Activated CD8-positive, alpha-beta T cell treated with anti-CD3 and anti-CD28 coated beads, Interleukin-2, amount 10 ng/mL, durations not matched to agents 7 days and 5 days (primary cell): ENCODE measurements at places on chromosomes 12 and 14.
A peak's percentile ranks its signal among the peaks of the same experiment; 100 is the strongest.

- peaks cover 35% of the 10 kb centered on the region for H3K4me1 ChIP-seq
- H3K4me3 ChIP-seq: peak overlapping the region; percentile 94
- peak overlapping the region; percentile 89 for H3K27ac ChIP-seq
- DNase-seq: no peak
- H3K27me3 ChIP-seq: no peaks in the 10 kb centered on the region
Measured at GRCh38 chr14:61323970-61324369, 2.6 kb downstream of the PRKCH start.

GRCh38 chr12:111578276-111578970 is 20.7 kb downstream of the ATXN2 start:
- no peak overlapping the region for H3K27ac ChIP-seq
- no peak for DNase-seq

- H3K27ac ChIP-seq: no peak overlapping the region
- H3K4me1 ChIP-seq: no peaks in the 10 kb centered on the region
- no peaks in the 10 kb centered on the region for H3K36me3 ChIP-seq
- DNase-seq: no peak
- H3K4me3 ChIP-seq: no peak overlapping the region
Measured at GRCh38 chr12:127257366-127257935, 1009.5 kb upstream of the TMEM132C start.

DNA sequence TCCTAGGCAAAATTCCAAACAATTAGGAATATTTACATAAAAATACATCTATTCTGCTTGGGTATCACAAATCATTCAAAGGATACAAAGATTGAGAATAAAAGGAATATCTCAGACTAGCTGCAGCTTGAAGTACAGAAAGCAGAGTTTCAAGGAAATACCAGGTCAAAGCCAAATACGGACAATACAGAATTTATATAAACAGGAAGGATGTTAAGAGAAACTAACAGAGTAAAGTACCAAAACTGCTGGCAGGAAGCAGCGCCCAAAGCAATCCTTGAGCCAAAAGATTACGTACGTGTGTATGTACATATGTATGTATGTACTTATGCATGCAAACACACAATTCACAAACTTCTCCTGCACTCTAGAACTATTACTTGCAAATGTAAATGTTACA is 86.6 kb downstream of the PPP1R12A start:
- peaks cover 46% of the 10 kb centered on the region for H3K36me3 ChIP-seq
- no peaks in the 10 kb centered on the region for H3K27me3 ChIP-seq
- no peak overlapping the region for H3K4me3 ChIP-seq
- DNase-seq: peak; percentile 25
- H3K4me1 ChIP-seq: peaks cover 30% of the 10 kb centered on the region
- H3K27ac ChIP-seq: no peak overlapping the region

GRCh38 chr14:102333390-102333789 is 13.8 kb downstream of the ZNF839 start:
- peaks cover 26% of the 10 kb centered on the region for H3K36me3 ChIP-seq
- no peaks in the 10 kb centered on the region for H3K27me3 ChIP-seq
- no peak overlapping the region for H3K4me3 ChIP-seq
- no peak for DNase-seq

DNA sequence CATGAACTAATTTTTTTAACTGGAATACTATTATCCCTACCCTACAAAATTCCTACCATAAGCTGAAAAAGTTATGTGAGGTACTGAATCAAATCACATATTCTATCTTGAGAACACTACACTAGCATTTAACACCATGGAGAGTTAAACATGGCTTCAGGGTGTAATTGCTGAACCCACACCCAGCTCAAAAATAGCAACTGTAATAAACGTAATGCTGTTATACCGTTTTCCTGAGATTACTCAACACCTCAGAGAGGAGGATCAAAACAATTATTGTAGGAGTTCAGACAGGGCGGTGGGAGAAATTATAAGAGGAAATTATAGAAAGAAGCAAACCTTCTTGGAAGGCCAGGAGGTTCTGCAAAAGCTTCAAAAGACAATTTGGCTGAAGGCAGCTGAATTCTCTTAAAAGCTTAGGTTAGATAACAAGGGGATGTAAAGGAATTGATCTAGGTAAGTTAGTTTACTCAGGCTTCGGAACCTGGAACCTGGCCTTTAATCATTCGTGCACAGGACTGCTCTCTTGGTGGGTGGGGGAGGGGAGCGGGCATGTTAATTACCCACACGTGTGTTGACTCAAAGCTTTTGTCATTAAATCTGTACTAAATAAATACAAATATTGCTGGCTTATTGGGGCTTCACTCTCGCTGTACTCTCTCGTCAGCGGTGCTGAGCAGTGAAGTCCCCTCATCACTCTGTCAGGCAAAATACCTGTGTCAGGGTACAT is 12.1 kb upstream of the IPO8 start:
- H3K36me3 ChIP-seq: peaks cover 7% of the 10 kb centered on the region
- no peak for DNase-seq
- H3K4me1 ChIP-seq: no peaks in the 10 kb centered on the region
- no peaks in the 10 kb centered on the region for H3K27me3 ChIP-seq
- no peak overlapping the region for H3K4me3 ChIP-seq

DNA sequence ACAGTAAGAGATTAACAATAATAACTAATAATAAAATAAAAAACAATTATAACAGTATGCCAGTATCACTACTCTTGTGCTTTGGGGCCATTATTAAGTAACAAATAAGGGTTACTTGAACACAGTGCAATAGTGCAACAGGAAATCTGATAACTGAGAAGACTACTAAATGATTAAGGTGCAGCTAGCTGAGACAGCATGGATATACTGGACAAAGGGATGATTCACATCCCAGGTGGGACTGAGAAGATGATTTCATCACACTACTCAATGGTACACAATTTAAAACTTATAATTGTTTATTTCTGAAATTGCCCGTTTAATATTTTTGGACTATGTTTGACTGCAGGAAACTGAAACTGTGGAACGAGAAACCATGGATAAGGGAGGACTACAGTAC is 168.6 kb upstream of the ABCD2 start:
- H3K36me3 ChIP-seq: no peaks in the 10 kb centered on the region
- no peaks in the 10 kb centered on the region for H3K4me1 ChIP-seq
- H3K4me3 ChIP-seq: no peak overlapping the region
- H3K27ac ChIP-seq: no peak overlapping the region
- DNase-seq: no peak

DNA sequence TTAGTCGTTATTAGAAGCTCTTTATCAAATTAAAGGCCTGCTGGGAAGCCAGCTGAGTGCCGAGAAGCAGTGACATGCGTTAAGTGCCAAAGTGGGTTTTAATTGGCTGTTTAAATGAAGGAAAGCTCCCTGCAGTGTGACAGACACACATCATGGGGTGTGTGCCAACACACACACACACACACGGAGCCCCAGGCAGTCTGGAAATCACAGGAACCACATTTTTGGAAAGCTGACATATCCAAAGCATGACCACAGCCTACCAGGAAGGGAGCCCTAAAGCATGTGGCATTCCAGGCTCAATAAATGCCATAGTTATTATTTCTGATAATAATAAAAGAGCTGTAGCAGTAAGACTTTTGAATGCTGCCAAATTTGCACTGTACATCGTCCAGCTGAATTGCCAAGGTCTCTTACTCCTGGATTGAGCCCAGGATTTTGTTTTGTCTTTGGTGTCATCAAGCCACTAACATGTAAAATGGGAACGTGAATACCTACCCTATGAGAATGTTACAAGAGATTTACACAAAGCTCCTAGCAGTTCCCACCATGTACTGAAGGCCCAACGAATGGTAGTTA is 135.1 kb downstream of the TMEM30B start:
- H3K27me3 ChIP-seq: peaks cover 3% of the 10 kb centered on the region
- H3K36me3 ChIP-seq: no peaks in the 10 kb centered on the region
- H3K27ac ChIP-seq: no peak overlapping the region

DNA sequence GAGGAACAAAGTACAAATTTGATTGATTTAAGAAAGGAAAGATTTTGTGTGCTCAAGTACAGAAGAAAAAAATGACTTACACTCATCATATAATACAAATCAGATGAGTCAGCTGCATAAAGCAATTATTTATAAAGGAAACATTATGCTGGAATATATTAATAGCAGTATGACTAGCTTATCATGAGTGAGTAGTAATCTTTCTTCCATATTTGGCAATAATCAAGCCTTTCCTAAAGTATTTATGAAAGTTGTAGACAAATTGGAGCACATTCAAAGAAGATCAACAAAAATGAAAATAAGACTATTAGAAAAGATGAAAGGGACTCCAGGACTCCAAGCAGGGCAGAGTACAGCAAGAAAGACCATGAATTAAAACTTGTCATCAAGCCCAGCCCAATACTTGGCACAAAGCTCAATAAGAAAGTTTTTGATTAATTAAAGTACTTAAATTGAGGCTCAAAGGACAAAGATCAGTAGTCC is 32.8 kb downstream of the CCER1 start:
- no peak overlapping the region for H3K4me3 ChIP-seq
- no peaks in the 10 kb centered on the region for H3K36me3 ChIP-seq
- H3K27ac ChIP-seq: no peak overlapping the region
- DNase-seq: no peak
- no peaks in the 10 kb centered on the region for H3K27me3 ChIP-seq
- no peaks in the 10 kb centered on the region for H3K4me1 ChIP-seq

DNA sequence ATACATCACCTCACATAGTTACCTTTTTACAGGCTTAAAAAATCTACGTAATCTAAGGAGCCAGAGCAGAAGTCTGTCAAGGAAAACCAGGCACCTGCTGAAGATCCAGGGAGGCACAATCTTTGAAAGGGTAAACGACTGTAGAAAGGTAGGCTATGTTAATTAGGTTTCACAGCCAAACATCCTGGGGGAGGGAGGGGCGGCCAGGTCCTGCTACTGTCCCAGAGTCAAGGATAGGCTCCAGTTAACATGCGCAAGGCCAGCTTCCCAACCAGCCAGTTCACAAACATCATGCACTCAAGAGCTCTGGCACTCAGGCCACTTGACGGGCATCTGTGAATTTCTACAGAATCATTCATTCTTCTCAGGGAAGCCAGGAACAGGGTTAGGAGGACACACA is 22.9 kb downstream of the NIN start:
- no peak for DNase-seq
- no peaks in the 10 kb centered on the region for H3K27me3 ChIP-seq
- peaks cover 23% of the 10 kb centered on the region for H3K4me1 ChIP-seq
- H3K36me3 ChIP-seq: peaks cover 46% of the 10 kb centered on the region
- H3K4me3 ChIP-seq: no peak overlapping the region
- H3K27ac ChIP-seq: no peak overlapping the region

DNA sequence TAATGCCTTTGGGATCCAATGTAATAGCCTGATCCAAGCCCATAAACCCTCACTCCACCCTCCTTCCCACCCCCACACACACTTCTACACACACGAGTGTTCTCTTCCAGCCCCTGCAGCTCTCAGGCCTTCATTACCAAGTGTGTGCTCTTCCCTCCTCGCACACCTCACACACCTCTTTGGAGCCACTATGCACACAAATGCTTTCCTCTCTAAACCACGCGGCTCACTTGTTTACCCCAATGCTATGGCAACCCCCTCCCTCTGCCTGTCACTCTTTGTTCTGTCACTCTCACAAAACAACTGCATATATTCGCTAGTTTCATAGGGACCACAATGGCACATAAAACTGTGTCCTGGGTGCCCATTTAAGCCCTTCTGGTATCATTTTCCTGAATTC is 35.1 kb downstream of the PPP2R5E start:
- DNase-seq: peak; percentile 43
- H3K27ac ChIP-seq: no peak overlapping the region
- H3K36me3 ChIP-seq: peaks cover 17% of the 10 kb centered on the region

GRCh38 chr12:128798571-128799341 is 25.0 kb downstream of the SLC15A4 start:
- H3K27me3 ChIP-seq: no peaks in the 10 kb centered on the region
- no peak overlapping the region for H3K27ac ChIP-seq
- H3K36me3 ChIP-seq: peaks cover 70% of the 10 kb centered on the region
- peaks cover 29% of the 10 kb centered on the region for H3K4me1 ChIP-seq
- no peak for DNase-seq
- no peak overlapping the region for H3K4me3 ChIP-seq

DNA sequence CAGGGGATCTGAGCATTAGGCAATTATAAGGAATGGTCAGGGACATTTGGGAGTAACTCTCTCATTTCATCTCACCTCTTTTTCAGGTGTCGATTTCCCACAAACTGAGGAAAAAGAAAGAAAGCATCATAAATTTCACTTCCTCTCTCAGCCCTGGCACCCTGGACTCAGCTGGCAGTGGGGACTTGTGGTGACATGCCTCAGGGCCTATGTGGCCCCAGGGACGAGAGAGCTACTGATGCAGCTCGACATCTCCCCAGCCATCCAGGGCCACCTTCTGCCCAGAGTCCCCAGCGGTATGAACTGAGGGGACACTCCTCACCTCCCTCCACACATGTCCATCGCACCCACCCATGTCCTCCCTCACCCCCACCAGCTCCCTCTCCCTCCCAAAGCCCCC is 11.7 kb downstream of the TNFRSF1A start:
- peaks cover 26% of the 10 kb centered on the region for H3K4me1 ChIP-seq
- H3K4me3 ChIP-seq: no peak overlapping the region
- H3K27ac ChIP-seq: peak overlapping the region; percentile 49
- peaks cover 65% of the 10 kb centered on the region for H3K36me3 ChIP-seq

GRCh38 chr14:62056789-62057188 is 294.6 kb downstream of the SNAPC1 start:
- no peak overlapping the region for H3K27ac ChIP-seq
- no peaks in the 10 kb centered on the region for H3K4me1 ChIP-seq
- H3K4me3 ChIP-seq: no peak overlapping the region
- H3K27me3 ChIP-seq: peaks cover 2% of the 10 kb centered on the region
- H3K36me3 ChIP-seq: no peaks in the 10 kb centered on the region

DNA sequence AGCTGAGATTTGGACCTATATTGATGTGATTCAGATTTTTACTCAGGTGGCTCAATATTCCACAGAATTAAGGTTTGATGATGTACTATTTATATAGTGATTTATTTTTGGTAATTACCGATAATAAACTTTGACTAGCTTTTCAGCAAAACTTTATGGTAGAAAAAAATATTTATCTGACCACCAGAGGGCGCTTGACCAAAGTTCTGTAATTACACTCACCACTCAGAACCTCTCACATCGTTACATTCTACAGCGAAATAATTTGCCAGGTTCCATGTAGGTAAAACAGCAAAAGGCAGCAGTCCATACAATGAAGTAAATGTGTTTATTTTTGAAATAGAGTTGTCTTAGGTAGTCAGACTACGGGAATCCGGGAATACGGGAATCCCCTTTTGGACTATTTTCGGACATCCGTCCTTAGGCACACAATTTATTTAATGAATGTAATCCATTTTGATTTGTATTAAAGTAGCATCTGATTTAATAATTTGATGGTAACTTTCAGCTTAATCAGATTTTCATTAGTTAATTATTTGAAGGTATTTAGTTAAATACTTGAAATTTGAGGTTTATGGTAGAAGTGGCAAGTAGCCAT is 143.0 kb upstream of the DDHD1 start:
- no peaks in the 10 kb centered on the region for H3K4me1 ChIP-seq
- H3K4me3 ChIP-seq: no peak overlapping the region
- no peaks in the 10 kb centered on the region for H3K27me3 ChIP-seq
- H3K36me3 ChIP-seq: no peaks in the 10 kb centered on the region
- no peak overlapping the region for H3K27ac ChIP-seq

DNA sequence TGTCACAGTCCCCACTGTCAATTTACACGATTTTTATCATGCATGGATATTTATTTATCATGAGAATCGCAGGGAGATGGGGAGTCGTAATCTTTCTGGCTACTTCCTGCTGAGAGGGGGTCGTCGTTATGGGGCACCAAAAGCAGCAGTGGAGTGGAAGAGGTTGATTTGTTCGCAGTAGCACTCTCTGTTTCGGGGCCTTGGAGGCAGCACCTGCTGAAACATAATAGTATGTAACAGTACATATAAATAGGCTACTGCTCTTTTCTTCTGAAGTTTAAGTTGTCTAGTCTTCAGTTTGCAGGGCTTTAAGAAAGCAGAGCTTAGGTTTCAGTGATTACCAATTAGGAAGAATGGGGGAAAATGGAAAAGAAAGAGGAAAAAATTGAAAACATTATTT is 3.8 kb downstream of the SOAT2 start:
- no peak overlapping the region for H3K4me3 ChIP-seq
- DNase-seq: no peak
- H3K4me1 ChIP-seq: peaks cover 43% of the 10 kb centered on the region
- H3K36me3 ChIP-seq: peaks cover 17% of the 10 kb centered on the region
